Testis (tissue), 5 donors: ENCODE measurements at places on chromosomes 4 and X. TPM values are rescaled to one million over a fixed set of nuclear protein-coding genes. Genes with fewer than 3 reads are reported as not detected.
A peak's percentile ranks its signal among the peaks of the same experiment; 100 is the strongest.

DNA sequence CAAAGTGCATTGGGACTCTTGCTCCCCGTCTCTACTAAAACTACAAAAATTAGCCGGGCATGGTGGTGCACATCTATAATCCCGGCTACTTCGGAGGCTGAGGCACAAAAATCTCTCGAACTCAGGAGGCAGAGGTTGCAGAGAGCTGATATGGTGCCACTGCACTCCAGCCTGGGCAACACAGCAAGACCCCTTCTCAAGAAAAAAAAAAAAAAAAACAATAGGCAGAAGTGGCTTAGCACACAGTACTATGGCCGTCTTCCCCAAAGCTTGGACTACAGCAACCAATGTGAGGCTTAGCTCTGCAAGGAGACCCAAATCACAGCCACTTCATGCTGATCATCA, 162.8 kb upstream of the PRDX4 start:
- DNase-seq: no peak

DNA sequence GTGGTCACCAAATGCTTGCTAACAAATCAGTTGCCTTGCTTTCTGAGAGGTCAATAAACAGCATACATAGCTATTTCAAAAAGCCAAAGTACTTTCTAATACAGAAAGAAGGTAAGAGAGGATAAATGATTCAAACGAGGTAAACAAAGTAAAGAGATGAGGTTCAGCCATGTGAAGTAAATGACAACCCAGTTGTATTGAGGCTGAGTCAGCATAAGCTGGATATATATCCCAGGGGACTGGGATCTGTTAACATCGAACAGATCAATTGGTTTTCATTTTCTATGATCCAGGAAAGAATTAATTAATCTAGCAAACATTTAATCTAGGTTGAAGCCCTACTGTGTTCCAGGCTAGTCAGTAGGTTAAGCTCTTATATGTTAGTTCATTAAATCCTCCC, 97.3 kb upstream of the GRIA3 start:
- DNase-seq: no peak

The CRMP1 gene
- 8.9 TPM for total RNA-seq

DNA sequence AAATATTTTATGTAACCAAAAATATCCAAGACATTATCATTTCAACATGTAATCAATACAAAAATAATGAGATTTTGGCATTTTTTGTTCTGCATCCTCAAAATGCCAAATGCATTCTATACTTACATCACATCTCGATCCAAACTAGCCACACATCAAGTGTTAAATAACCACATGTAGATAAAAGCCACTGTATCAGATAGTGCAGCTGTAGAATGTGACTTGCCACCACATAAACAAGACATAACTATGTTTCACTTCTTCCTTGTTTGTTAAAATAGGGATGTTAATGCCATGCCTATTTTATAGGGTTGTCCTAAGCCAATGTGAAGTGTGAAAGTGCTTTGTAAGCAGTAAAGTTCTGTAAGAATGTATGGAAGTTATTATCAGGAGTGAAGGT, 20.9 kb downstream of the INTS6L start:
- no peak for DNase-seq

DNA sequence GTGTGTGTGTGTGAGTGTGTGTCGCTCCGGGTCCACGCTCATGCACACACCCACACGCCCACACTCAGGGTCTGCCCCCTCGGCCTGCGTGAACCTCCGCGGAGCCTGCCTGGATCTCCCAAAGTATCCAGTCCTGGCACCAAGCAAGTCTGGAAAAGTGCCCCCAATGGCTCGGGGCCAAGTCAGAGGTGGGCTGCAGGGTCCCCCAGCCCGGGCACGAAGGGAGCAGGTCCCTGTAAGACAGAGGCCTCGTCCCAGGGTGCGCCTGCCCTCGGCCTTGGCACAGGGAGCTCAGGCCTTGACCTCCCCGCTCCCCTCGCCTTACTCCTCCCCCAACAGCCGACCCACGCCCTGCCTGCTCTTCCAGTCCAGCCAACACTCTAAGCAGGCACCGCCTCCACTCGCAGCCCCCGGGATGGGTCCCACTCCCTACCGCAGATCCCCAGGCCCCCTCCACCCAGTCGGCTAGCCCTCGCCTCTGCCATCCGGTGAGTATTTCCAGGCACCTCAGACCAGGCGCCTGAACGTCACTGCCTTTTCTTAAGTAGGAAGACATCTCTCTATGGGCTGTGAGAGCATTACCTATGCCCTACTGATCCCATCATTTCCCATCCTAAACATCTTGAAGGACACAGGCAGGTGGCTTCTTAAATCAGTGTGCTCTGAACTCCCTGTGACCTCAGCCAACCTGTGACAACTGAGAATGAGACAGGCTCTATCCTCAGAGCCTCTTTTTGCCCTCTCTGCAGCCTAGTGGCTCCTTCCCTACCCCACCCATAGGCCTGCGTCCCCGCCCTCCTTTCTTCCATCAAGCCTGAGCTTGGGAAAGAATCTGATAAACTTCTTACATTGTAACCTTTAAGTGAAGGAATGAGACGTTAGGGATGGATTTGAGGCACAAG, 704 bp downstream of the FAM114A1 start:
- peak; percentile 64 for DNase-seq

The DMRTC1 gene
- 1.9 TPM for total RNA-seq

GRCh38 chrX:107117993-107118321, 665 bp downstream of the RBM41 start:
- DNase-seq: no peak

GRCh38 chrX:17082831-17083230, 136.4 kb downstream of the REPS2 start:
- DNase-seq: no peak

- peak; percentile 34 for DNase-seq
Measured at GRCh38 chr4:15649914-15650545, 5.1 kb downstream of the FBXL5 start.

- DNase-seq: no peak
Measured at GRCh38 chr4:89285745-89286144, 21.9 kb downstream of the GPRIN3 start.

DNA sequence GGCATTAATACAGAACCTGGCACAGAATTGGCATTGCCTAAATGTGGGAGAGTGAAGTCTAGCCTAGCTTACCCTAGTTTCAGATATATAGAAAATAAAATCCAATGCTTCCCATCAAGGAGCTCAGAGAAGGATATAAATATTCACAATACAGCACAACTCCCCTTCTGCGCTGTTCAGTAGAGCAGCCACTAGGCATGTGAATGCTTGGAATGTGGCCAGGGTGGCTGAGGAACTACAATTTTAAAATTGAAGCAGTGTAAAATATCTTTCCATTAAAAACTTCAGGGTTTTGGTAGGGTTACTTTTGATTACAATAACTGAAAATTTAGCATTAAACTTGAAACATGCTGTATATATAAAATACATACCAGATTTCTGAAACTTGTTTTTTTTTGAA, 19.5 kb downstream of the ZNF518B start:
- DNase-seq: no peak

DNA sequence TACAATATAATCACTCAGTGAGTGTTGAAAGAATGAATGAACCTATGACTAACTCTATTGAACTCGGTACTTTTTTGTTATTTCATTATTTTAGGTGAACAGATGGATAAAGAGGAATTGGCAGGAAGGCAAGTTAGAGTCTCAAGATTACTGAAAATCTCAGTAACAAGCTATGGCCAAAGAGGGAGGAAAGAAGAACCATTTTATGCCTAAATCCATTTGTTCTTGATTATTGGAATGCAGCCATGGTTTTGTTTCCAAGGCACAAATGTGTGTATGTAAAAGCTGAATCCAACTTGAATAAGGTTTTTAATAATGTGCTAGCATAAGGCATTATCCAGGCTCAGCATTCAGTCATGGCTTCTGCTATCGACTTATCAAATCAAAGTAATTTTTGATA, 196.4 kb downstream of the DTHD1 start:
- DNase-seq: no peak

DNA sequence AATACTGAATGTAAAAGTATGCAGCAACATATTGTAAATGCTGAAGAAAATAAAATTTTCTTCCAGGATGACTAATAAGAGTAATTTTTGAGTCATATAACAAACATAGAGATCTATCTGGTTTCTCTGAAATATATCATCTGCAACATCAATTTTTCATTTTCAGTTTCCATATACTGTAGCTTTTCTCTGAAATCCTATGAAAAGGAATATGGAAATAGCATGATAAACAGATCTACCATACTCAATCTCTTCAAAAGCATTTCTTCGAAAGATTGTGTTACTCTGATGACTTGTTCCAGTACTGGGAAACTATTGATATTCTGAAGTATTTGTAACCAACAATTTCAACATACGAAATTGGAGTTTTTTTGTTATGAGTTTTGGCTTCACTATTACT, 1156.7 kb downstream of the FAM133A start:
- DNase-seq: no peak

GRCh38 chrX:40266490-40267333, 169.0 kb upstream of the BCOR start:
- peak; percentile 52 for DNase-seq

- DNase-seq: peak; percentile 30
Measured at GRCh38 chr4:4677556-4678522, 136.0 kb upstream of the STX18 start.

DNA sequence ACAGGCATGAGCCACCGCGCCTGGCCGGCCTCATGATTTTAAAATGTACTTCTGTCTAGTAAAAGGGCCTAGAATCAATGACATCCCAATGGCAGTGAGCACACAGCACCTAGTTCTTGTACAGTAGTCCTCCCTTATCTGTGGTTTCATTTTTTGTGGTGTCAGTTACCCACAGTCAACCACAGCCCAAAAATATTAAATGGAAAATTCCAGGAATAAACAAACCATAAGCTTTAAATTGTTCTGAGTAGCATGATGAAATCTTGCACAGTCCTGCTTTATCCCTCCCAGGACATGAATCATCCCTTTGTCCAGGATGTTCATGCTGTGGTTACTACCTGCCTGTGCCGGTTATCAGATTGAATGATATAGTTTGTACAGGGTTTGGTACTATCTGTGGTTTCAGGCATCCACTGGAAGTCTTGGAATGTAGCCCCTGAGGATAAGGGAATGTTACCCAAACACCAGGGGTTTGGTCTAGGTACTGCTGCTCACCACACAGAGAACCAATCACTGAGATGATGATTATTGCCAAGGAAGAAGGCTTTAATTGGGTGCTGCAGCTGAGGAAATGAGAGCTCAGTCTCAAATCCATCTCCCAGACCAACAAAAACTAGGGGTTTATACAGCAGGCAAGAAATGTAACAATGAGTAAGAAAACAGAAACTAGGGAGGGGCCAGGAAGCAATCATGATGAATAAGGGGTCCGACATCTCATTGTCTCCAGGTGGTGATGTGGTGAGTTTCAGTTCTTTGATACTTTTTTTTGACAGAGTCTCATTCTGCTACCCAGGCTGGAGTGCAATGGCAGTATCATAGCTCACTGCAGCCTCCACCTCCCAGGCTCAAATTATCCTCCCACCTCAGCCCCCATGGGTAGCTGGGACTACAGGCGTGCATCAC, 16.2 kb upstream of the FHL1 start:
- no peak for DNase-seq

DNA sequence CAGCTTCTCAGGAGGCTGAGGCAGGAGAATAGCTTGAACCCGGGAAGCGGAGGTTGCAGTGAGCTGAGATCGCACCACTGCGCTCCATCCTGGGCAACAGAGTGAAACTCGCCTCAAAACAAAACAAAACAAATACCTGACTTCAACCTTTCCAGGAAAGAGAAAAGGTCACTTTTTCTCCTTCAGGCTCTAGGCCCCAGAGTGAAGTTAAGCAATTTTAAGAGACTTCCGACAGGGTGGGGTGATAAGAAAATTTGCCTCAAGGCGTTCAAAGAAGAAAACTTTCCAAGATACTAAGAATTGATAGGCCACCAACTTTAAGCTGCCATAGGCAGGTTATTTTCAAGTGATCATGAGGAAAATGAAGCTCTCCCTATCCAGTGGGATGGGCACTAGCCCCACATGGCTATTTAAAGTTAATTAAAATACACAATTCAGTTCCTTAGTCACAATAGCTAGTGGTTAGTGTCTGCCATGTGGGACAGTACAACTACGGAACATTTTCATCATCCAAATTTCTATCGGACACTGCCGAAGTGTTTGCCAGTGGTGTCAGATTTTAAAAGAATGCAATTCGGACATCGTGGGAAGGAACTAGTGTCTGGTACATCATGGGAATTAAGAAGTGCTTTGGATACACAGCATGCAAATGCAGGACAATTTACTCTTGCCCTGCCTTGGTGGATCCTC, 33.0 kb downstream of the SMS start:
- no peak for DNase-seq

DNA sequence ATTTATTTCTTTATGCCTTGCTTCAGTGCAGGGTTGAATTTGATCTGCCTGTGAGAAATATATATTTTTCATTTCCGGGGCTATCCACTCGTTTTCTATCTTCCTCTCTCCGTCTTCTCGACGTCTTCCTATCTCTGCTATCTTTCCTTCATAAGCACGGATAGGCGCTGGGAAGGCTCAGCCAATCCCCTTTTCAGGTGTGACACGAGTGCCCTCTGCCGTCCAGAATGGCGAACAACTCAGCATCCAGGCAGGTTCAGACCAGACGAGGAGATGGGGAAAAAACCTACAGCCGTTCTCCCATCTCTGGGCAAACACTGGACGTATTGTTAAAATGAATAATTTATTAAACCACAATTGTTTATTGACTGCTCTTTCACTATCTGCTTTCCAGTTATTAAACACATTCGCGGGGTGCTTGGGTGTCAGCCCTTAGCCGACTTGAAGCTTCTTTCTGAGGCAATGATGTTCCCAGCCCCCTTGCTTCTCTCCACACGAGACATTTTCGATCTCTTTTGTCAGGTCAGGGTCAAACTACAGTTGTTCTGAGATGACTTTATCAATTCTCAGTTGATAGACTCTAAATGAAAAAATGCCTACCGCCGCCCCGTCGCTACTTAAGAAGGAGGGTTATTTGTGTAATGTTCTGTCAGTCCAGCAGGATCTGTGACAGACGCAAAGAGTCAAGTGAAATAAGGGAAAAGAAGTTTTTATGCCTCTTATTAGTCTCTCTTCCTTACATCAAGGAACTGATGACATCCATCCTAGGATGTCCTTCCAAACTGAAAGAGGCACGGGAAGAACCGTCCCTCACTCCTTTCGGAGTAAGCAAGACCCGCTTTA, 96.3 kb upstream of the NOCT start:
- DNase-seq: peak; percentile 56

GRCh38 chr4:3807822-3808496, 41.8 kb downstream of the ADRA2C start:
- no peak for DNase-seq

GRCh38 chr4:120007191-120007871, 59.3 kb downstream of the MAD2L1 start:
- no peak for DNase-seq

GRCh38 chrX:118698516-118699170, 28.8 kb upstream of the IL13RA1 start:
- no peak for DNase-seq

The MAOB gene
- total RNA-seq: 9.2 TPM

The PRR32 gene
- not detected for total RNA-seq

DNA sequence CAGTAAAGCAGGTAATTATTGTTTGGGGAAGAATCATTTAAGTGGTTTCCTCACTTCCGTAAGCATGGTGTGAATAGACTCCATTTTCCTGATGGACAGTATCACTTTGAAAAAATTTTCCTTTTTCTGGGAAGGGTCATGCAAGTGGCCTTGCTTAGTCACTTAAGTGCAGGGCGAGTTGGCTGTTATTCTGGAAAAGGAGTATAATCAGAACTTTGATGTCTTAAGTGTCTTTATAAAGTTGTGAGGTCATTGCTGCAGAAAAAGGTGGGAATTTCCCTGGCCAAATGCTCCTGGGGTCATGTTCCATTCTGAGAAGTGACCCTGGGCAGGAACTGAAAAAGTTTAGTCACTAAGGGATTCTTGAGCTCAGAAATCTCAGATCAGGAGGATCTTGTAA, 146.1 kb upstream of the OTUD4 start:
- no peak for DNase-seq
